Inflammatory macrophage treated with lipopolysaccharide for 1 hour (primary cell): ENCODE measurements at places on chromosomes 3 and 15.

- DNase-seq, result no peak
Observed at GRCh38 chr3:31288641-31289100, 244.1 kb upstream of the STT3B start.

- DNase-seq, result no peak
Observed at GRCh38 chr15:62394079-62394478, 229.0 kb upstream of the C2CD4B start.

- peak; percentile 82 for DNase-seq
Observed at GRCh38 chr3:139343895-139344856, at the start of gene MRPS22. Gene MRPS22, plus strand, starts transcription at chr3:139344020. Its CDS starts 7 bp downstream, at chr3:139344027.

GRCh38 chr3:34363881-34364280 lies 565.5 kb downstream of the PDCD6IP start:
- no peak for DNase-seq

- no peak for DNase-seq
Observed at GRCh38 chr3:53154881-53155285, 6.1 kb upstream of the PRKCD start.

GRCh38 chr3:126746395-126747177 lies 42.5 kb downstream of the CHCHD6 start:
- DNase-seq, result no peak

DNA sequence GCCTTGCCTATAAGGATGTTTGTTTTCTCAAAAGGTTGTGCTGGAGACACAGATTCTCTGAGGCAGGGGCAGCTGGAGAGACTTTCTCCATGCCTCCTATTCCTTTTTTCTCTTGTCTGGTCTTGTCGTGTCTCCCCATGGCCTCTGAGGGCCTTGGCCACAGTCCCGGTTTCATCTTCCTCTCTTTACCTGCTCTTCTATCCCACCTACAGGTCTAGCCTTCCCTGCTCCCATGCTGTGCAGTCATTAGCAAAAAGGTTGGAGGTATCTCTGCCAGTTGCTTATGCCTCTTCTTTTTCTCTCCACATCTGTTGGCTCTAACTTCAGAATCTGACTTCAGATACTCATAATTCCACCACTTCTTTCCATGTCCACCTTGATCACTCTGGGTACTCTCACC lies 191.1 kb downstream of the IL20RB start:
- DNase-seq, result no peak

DNA sequence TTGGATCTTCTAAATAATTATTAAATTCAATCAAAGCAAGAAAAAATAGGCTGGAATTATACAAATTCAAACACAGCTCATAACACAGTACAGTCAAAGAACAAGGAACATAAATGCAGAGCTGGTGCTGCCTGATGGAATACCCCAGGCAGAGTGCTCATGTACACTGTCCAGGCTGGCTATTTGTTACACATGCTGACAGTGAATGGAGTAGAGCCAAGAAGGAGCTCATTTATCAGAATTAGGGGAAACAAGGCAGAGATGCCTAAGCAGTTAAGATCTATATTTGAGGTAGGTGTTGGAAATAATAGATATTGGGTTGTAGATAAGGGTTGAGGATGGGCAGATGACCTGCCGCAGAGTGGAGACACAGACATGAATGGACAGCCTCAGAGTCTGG lies 788.2 kb upstream of the ARPP21 start:
- DNase-seq, result no peak

DNA sequence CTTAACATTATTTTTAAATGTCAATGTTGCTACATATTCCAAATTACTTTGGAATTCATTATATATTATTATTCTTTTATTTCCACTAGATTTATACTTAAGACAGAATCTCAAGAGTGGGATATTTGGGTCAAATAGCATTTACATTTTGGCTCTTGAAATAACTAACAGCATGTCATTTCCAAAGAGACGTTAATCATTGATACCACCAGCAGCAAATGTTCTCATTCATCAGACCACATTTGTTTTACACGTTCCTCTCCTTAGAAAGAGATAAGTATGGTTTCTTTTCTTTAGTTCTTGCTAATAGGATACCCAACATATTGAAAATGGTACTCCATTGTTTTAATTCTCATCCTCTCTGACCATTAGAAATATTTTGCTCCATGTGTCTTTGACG lies 229.8 kb downstream of the LPP start:
- no peak for DNase-seq
